ENCODE measurements at places on chromosomes 11 and 22.
A peak's percentile ranks its signal among the peaks of the same experiment; 100 is the strongest.

GRCh38 chr11:112179601-112180000 is 4.3 kb downstream of the BCO2 start:
- no peak for DNase-seq

GRCh38 chr11:76365038-76365679 is 15.8 kb downstream of the THAP12 start:
- no peak for DNase-seq

GRCh38 chr22:27839057-27839660 is 37.6 kb upstream of the MN1 start:
- DNase-seq = no peak

DNA sequence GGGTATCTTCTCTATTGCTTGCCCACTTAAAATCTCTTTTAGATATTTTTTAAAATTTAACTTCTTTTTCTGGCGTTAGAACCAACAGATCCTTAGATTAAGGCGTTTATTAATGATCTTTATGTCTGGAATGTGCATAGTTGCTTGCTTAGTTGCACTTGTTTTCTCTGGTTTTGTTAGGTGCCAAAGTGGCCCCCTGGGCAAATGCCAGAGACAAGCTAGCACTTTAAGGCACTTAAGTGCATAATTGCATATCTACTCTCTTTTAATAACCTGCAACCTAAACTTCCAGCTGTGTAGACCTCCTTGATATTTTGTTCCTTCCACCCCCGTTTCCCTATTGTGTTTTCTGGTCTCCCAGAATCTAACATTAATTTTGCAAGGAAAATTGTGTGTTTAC is 3.3 kb downstream of the RBM4 start:
- DNase-seq = no peak

DNA sequence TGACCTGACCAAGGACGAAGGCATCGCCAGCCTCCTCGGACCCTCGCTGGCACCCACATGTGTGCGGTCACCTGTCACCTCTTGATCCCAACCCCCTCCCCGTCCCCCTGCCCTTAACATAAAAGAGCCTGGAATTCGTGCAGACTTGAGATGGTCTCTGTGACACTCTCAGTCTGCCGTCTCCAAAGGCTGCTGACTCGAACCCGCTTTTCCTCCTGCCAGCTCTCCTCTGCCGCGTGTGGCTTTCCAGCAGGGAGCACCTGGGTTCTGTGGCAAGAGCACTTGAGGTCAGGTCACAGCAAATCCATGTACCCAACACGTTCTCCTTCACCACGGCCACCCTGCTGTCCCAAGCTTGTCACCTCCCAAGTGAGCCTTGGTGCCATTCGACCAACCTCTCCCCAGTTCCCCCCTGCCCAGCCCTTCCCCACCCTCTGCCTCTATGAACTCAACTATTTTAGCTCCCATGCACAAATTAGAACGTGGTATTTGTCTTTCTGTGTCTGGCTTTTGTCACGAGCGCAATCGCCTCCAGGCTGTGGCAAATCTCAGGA is 207.6 kb downstream of the BRD1 start:
- no peak for DNase-seq

- no peak for DNase-seq
Measured at GRCh38 chr11:117096201-117096991, 1.8 kb downstream of the SIK3 start.

DNA sequence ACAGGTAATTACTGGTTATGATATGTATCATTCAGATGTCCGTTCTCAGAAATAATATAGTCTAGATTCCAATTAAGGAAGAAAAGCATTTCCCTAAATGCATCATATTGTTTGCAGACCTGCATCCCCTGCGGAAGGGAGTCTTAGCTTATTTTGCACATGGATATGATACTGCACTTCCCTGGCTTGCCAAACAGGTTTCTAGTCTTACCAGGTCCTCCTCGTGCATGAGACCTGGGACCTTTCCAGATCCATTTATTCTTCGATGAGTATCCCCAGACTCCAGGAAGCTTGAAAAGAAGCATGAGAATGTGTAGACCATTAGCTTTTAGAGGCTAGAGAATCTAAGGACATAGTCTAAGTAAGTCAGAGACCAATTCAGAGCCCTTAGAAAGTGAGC is 30.6 kb downstream of the CYB5R2 start:
- DNase-seq = no peak

GRCh38 chr11:44823868-44824267 is 97.1 kb downstream of the TSPAN18 start:
- DNase-seq = no peak

GRCh38 chr22:22825213-22825593 is 62.4 kb upstream of the IGLL5 start:
- no peak for DNase-seq

DNA sequence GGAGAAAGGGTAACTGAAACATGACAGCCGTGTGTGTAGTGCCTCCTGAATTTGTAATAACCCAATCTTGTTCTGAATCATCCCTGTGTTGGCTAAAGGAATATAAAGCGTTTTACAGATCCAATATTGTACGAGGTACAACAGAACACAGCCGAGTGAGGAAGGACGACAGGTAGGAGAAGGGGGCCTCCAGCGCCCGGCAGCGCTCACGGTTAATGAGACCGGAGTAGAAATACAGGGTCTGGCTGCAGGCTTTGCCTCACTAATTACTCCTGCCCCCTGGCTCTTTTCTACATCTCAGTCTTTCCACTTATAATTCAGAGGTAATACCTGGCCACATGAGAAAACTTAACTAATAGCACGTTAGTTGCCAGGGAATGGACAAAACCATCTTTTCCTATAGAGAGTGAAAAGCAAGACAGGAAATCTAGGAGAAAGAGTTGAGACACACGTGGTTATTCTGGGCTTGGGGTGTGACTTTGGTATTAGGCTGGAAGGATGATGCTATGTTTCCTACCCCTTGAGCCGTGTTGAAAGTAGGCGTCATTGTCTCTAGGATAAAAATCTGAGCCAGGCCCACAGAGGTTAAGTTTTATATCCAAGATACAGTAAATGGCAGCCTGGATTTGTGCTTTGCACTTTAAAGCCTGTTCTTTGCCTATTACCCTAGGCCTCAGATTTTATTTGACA is 54.1 kb downstream of the GRIK4 start:
- no peak for DNase-seq

GRCh38 chr11:61918251-61918937 is 1.0 kb upstream of the RAB3IL1 start:
- no peak for DNase-seq

DNA sequence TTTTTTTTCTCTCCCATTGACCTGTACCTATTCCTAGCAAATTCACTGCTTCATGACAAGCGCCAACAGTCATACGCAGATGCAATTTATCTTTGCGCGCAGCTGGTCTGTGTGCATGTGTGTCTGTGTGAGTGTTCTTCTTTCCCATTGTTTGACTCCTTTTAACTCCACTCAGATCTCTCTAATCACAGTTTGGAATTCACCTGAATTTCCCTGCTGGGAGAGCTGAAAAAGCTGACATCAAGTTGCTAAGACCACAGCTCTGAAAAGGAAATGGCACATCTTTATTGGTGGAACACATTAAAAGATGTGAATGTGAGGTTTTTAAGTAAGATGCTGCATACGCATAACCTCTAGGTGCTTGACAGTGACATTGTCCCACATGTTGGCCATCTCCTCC is 187.4 kb upstream of the MTMR2 start:
- DNase-seq = no peak

DNA sequence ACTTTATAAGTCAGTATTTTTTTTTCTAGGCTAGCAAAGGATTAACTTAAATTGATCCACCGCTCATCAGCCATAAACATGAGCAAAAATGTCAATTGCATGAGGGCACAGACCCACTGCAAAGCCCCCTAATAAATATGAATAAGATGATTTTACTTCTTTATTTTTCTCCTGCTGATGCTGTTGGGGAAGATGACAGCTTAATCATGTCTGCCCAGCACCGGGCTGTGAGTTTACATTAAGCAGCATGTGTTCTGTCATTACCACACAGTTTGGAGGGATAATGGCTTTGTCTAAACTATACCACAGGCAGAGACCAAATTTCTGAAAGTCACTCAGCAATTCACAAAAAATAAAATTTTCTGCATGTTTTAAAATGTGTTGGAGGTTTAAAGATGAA is 346.3 kb downstream of the LRRC4C start:
- DNase-seq = no peak

DNA sequence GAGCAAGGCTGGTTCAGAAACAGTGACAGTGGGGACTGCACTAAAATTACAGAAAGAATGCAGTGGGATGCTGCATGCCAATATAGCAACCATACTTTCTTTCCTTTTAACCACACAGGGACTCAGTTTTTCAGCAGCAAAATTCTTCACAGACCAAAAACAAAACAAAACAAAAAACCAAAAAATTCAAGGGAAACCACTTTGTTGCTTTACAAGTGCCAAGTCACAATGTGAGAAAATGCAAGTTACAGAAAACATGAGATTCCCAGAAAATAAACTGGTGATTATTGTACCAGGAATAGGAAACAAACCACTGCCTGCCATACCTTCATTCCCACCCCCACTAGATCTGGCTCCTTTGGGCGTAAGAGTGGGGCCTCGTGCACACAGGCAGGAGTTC is 52.6 kb downstream of the TENM4 start:
- no peak for DNase-seq

DNA sequence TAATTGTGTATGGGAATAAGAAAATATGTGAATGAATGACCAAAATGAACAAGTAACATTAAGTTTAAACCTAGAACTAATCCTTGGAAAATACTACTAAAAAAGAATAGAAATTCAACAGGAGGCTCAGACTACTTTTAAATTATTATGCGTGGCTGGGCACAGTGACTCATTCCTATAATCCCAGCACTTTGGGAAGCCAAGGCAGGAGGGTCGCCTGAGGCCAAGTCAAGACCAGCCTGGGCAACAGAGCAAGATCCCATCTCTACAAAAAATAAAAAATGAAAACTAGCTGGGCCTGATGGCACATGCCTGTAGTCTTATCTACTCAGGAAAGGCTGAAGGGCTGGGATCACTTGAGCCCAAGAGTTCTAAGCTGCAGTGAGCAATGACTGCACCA is 85.4 kb upstream of the CLNS1A start:
- DNase-seq = no peak

- DNase-seq = no peak
Measured at GRCh38 chr22:45702981-45703380, 31.3 kb downstream of the ATXN10 start.

- DNase-seq = peak; percentile 48
Measured at GRCh38 chr22:36999463-36999862, 19.8 kb downstream of the TST start.

GRCh38 chr11:119300198-119300964 is 16.5 kb downstream of the MCAM start:
- no peak for DNase-seq

DNA sequence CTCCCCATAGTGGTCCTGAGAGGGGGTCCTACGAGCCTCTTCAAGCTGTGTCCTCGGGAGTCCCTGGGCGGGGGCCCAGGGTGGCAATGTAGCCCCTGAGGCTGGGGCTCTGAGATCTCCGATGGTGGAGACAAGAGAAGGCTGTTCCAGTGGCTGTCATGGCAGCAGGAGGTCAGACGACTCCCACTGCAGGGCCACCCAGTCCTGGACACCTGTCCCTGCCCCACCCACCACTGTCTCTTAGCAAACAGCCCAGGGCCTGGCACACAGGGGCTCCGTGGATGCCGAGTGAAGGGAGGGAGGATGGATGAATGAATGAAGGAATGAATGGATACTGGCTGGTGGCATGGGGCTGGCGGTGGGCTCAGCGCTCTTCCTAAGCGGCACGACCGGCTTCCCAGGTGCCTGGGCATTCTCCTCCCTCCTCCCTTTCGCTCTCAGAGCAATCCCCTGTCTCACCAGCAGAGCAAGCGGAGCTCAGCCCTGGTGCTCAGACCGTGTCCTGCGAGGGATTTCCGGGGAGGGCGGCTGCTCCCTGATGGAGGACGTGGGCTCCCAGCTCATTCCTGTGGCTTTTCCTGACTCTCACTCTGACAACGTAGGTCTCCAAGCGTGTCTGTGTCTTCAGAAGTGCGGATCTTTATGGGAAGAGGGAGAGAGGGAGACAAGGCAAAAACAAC is 1272.6 kb downstream of the BRD1 start:
- peak; percentile 55 for DNase-seq

- DNase-seq = no peak
Measured at GRCh38 chr11:61917334-61918109, at the start of gene RAB3IL1. Gene RAB3IL1 (minus strand): TSS chr11:61917566. CDS start chr11:61917367, 199 bp downstream.

DNA sequence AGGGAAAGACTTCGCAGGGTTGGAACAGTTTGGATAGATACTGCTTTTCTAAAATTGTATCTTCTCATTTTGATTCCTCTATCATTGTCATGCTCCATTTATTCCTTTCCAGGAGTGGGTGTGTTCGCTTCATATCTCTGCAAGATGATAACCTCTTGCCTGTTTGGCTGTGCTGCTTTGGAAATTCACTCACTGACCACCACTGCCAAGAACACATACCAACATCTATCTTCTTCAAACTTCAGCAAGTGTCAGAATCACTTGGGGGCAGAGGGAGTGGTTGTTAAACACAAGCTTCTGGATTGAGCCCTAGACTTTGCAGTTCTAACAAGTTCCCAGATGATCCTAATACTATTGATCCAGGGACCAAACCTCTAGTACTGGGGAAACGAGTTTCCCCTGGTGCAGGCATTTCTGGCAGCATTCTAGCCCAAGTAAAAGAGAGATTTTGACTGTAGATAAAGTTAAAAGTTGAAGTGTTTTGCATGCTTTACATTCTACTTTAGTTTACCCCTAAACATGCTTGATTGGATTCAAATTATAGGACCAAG is 11.5 kb upstream of the DKK3 start:
- no peak for DNase-seq

GRCh38 chr11:88304352-88304751 is 33.2 kb downstream of the CTSC start:
- no peak for DNase-seq
